ENCODE measurements at places on chromosomes 11 and 22.

- no peak for DNase-seq
Observed at GRCh38 chr11:121716060-121716459, 263.3 kb upstream of the SORL1-AS1 start.

GRCh38 chr22:48354096-48354495 lies 1473.6 kb downstream of the BRD1 start:
- DNase-seq: no peak

- DNase-seq: no peak
Observed at GRCh38 chr11:108620958-108621772, 27.6 kb upstream of the EXPH5 start.

- no peak for DNase-seq
Observed at GRCh38 chr11:78935398-78936068, 360.9 kb upstream of the NARS2 start.

DNA sequence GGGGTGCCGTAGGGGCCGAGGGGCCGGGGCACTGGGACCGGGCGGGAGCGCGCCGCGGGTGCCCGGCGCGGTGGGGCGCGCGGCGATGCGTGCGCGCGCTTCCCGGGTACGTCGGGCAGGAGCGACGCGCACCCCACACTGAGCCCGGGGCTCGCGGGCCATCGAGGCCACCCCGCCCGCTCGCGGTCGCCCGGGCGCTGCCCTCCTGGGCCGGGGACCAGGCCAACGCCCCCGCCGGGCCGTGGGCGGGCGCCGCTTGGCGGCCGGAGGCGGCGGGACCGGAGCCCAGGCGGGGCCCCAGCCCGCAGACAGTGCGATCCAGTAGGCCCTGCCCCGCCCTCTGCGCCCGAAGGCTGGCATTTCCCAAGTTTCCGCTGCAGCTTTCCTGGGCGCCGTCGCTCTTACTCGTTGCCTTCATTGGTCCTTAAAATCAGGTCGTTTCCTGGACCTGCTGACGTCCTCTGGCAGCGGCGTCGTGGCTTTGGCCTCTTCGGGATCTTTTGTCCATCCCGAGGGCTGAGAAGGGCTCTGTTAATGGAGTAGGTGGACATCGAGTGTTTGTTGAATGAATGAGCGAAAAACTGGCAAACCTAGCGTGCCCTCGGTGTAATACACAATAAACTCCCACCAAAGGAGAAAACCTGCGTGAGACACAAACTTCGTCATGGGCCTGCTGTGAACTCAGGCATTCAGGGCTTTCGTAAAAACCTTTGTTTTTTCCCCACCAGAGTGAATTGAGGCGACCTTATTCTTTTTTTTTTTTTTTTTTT lies 638 bp downstream of the PARVA start:
- no peak for DNase-seq

DNA sequence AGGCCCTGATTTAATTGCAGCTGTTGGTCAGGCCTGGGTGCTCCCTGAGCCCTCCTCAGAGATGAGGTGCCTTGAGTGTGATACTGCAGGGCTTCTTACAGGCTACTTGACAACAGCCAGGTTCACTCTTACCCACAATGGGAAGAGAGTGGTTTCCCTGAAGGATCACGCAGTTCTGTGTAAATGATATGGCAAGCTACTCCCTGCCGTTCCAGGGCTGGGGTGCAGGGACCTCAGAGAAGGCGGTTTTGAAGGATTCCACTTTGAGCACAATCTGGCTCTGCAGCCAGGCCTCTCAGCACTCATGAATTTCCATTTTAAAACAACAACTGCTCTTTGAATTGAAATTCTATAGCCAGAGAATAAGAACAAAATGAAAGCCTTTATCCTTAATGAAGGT lies 92.9 kb downstream of the SLC17A6 start:
- no peak for DNase-seq

DNA sequence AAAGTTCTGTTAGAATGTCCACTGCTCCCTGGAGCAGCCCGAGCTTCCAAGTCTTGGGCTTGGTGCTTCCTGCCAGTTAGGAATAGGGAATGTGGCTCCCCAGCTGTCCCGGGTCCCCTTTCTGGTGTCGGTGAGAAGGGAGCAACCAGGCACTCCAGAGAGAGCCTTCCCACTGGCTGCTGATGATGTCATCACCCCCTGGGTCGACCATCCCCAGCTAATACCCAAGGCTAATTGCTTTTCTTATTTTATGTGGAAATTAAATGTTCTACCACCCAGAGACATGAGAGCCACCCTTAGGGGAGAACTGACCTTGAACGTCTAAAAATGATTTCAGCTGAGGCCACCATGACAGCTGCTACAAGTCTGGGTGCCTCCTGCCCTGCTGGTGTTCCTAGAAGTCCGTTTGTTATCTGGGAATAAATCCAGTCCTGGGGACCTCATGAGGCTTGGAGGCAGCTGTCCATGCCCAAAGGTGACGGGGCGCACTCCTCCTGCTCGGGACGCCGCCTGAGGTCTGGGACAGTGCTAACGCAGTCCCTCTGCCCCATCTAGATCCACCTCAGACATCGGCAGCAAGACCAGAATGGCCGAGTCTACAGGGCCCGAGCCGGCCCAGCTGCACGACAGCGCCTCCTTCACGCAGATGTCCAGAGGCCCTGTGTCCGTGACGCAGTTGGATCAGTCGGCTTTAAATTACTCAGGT lies 42.3 kb downstream of the C11orf91 start:
- no peak for DNase-seq

- no peak for DNase-seq
Observed at GRCh38 chr11:97743205-97743742, 1277.5 kb upstream of the CNTN5 start.

- DNase-seq: no peak
Observed at GRCh38 chr11:7272373-7272772, 20.7 kb downstream of the SYT9 start.

DNA sequence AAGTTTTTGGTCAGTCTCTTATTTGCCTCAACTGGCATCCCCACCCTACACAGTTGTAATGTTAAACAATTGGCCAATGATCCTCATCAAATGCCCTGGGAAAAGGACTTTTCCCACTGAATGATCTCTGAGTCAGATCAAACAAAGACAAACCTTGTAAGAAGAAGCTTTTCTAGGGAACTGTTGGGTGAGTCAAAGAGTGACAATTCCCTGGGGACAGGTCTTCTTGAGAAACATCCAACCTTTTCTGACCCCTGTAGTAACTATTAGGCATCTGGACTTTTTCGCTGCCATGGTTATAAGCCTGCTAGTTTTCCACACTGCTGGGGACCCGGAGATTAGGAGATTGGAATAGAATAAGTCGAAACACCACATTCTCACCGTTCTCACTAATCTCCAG lies 789.8 kb upstream of the API5 start:
- no peak for DNase-seq

- DNase-seq: no peak
Observed at GRCh38 chr11:11582011-11582701, 39.6 kb downstream of the GALNT18 start.

GRCh38 chr11:63829823-63830489 lies 9.0 kb upstream of the MARK2 start:
- no peak for DNase-seq

- DNase-seq: no peak
Observed at GRCh38 chr22:26845021-26845743, 187.8 kb downstream of the MIAT start.

- no peak for DNase-seq
Observed at GRCh38 chr11:111538407-111539114, 2.0 kb upstream of the LAYN start.

DNA sequence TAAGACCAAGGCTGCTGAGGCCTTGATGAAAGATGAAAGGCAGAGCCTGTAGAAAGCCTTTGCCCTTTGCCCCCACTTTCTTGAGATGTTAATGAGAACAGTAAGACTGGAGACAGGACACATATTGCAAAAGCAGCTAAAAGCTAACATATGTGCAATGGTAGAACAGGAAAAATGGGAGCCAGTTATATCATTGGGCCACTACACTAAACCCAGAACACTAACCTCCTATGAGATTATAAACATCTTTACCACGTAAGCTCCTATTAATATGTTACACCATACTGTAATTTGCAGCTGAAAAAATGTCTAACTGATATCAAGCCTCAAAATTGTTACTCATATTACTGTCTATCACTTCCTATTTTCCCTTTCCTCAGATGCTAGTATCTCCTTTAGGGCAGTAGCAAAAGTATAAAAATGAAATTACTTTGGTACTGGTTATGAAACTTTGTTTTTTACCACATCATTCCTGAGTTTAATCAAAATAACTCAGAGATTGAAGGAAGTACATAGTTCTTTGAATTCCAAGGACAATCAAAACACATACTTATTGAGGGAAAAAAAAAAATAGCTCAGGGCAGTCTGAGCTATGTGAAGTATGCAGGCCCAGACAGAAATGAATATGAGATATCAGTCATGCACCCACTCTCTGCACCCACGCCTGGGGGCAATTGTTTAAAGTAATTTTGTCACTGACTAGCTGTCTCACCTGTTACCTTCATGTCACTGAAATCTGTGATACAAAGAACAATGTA lies 9.1 kb downstream of the HPS5 start:
- DNase-seq: no peak
